ENCODE measurements at places on chromosomes 2 and 18.

GRCh38 chr2:62450716-62451191 is 55.2 kb downstream of the TMEM17 start:
- DNase-seq: no peak

DNA sequence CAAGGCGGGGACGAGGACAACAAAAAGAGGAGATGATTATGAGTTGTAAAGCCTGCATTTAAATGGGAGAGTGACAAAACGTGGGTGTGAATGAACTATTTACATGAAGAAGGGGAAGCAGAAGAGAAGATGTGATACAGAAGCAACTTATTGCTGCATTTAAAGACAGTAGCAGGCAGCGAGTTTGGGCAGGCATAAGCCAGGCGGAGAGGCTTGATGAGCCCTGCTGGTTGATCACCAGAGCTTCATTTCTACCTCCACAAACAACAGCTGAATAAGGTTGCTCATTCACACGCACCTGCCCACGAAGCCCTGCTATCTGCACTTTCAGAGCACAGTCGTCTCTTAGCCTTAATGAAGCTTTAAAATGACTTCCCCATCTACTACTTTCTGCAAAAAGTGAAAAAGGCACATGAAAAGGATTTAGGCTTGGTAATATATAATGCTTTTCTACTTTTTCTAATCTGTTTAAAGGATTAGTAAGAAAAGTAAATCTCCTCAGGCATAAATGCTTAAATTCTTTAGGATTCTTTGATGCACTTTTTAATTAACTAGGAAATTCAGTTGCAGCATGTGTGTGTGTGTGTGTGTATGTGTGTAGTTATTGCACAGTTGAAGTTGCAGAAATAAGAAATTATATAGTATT is 3.1 kb downstream of the SLC38A11 start:
- DNase-seq: no peak

DNA sequence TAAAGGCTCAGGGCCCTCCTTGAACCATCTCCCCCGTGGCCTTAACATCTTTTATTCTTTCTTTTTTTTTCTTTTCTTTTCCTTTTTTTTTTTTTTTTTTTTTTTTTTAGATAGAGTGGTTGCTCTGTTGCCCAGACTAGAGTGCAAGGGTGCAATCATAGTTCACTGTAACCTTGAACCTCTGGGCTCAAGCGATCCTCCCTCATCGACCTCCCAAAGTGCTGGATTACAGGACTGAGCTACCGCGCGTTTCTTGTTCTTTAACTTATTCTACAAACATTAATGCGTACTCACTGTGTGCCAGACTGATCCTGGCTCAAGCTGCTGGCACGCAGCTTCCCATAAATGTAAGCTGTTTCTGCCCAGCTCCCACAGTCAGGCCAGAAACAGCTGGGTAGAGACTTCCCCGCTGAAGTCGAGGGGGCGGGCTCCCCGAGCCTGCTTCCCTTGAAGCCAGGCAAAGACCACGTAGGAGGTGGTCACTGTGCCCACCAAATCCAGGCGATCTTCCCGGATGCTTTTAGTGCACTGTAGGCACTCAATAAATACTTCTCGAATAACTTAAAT is 29.2 kb upstream of the ATP6V1B1 start:
- DNase-seq: no peak

- no peak for DNase-seq
Observed at GRCh38 chr2:407630-408029, 119.7 kb upstream of the ALKAL2 start.

DNA sequence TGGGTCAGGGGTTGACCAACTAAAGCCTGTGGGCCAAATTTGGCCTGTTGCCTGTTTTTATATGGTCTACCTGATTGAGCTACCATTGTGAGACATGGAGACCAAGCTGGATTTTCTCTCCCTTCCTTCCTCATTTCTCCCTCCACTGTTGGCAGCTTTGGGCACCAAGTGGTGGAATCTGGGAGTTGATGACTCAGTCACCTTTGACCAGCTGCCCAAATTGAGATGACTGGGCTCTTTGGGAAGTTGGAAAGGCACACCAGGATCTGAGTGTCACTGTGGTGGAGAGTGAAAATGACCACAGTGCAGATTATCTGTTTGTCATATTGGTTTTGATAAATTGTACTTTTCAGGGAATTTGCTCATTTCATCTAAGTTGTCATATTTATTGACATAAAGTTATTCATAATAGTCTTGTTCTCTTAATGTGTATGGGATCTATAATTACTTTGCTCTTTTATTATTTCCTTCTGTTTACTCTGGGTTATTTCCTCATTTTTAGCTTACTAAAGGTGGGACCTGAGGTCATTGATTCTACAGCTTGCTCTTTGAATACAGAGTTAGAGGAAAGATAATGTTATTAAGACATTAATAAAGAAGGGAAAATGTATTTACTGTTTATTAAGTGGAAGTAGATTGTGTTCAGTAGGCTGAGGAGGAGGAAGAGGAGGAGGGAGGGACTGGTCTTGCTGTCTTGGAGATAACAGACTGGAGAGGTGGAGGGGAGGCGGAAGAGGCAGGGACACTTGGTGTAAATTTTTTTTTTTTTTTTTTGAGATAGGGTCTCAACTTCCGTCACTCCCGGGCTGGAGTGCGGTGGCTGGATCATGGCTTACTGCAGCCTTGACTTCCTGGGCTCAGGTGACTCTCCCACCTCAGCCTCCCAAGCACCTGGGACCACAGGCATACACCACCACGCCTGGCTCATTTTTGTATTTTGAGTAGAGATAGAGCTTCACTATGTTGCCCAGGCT is 31.8 kb downstream of the AGFG1 start:
- no peak for DNase-seq

DNA sequence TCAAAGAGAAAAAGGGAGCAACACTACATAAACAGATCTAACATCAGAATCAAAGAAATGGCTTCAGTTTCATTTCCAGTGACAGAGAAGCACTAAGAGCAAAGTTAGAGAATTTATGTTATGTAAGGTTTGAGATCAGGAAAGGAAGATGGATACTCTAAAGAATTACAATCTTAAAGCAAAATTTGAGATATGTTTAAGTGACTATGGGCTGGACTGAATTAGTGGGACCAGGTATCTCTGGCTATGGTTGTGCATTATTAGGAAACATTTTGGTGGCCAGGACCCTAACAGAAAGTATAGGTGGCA is 208.2 kb downstream of the CCDC178 start:
- no peak for DNase-seq

GRCh38 chr2:159454185-159454584 is 162.2 kb downstream of the BAZ2B start:
- DNase-seq: no peak

- no peak for DNase-seq
Observed at GRCh38 chr2:219282943-219283581, 3.9 kb downstream of the DNAJB2 start.

DNA sequence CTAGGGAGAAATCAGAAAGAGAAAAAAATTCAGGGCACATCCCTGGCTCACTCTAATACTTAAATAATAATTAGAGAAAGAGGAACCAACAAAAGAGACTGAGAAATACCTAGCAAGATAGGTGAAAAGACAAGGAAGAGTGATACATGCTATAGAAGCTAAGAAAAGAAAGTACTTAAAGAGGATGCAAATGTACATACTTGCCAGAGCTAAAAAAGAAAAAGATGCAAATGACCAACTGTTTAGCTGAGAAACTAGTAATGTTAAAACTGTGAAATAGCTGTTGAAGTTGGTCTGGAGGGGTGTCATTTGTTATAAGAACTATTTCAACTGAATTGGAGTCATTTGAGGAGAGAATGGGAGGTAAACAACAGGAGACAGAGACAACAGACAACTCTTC is 412.2 kb downstream of the SPAG16 start:
- DNase-seq: no peak
